ENCODE measurements at places on chromosomes 3 and 15.

GRCh38 chr3:123129092-123129491 lies 62.3 kb downstream of the PDIA5 start:
- DNase-seq = no peak

- no peak for DNase-seq
These were observed 36.3 kb downstream of the UBE2E2 start for GRCh38 chr3:23239211-23240068.

DNA sequence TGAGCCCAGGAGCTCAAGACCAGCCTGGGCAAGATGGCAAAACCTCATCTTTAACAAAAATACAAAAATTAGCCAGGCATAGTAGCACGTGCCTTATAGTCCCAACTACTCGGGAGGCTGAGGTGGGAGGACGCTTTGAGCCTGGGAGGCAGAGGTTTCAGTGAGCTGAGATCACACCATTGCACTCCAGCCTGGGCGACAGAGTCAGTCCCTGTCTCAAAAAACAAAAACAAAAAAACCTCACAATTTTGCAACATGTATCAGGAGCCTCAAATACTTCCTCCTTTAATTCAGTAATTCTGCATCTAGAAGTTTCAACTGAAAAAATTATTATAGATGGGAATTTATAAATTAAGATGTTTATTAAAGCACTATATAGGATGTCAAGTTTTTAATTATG lies 1.1 kb downstream of the MRPL47 start:
- DNase-seq = no peak

DNA sequence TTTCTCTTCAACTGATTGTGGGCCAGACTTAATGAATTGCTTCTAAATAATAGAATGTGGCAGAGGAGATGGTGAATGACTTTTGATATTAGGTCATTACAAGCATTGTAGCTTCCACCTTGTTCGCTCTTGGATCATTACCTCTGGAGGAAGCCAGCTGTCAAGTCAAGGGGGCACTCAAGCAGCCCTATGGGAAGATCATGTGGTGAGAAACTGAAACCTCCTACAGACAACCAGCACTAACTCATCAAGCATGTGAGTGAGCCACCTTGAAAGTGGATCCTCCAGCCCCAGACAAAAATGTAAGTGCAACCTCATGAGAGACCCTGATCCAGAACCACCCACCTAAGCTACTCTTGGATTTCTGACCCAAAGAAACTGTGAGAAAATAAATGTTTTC lies 109.8 kb upstream of the TBC1D5 start:
- DNase-seq = no peak

DNA sequence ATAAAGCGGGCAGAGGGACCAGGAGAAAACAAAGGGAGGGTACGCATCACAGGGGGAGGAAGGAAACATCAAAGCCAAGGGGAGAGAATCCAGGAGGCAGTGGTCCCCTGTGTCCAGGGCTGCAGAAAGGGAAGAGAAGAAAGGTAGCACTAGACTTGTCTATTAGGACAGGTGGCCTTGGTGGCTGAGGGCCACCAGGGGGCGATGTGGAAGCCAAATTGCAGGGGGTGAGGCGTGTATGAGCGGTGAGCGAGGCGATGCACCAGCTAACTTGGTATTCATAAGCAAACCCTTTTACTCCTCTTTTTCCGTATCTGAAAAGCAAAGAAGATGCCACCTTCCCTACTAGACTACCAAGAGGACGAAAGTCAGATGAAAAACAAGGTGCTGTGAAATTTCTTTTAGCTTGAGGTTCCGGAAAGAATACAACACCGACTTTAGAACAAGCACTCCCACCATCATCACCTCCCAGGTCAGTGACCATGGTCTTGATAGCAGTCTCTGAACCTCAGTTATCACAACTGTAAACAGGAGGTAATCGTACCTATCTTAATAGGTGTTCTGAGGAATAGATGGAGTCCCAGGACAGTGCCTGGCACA lies 654.4 kb upstream of the ADAMTS9 start:
- DNase-seq = no peak

- no peak for DNase-seq
These were observed 3.5 kb downstream of the EIF4A2 start for GRCh38 chr3:186786922-186787321.

GRCh38 chr3:46378426-46378942 lies 7.7 kb downstream of the CCR5 start:
- DNase-seq = no peak

- DNase-seq = no peak
These were observed 807.4 kb upstream of the GBE1 start for GRCh38 chr3:82568776-82569338.

- DNase-seq = no peak
These were observed 12.1 kb downstream of the ZIC4 start for GRCh38 chr3:147393943-147394883.

DNA sequence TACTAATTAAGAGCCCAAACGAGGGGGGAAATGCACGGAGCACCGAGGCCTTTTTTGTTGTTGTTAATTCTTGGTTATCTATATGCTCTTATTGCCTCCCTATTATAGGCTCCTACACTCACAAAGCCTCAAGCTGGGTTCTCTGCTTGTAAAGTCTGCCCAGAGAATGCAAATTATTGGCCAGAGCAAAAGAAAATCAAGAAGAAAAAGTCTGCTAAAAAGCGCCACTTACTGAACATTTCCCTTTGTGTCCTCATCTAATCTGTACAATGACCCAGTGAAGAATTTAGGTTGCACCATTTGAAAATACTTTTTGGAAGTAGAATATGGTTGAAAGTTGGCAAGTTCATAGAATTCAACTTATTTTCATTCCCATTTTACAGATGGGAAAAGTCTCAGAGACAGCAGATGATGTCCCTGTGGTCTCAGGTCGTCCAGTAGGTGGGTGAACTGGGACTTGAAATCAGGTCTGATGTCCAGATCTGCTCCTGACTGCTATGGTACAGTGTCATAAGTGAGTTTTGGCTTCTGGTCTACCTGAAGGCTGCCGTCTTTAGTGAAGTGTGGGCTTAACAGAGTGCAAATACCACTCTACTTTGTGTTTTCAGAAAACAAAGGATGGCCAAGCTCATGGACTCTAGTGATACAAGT lies 1.1 kb upstream of the TNFAIP8L3 start:
- DNase-seq = no peak

GRCh38 chr3:17192995-17193394 lies 308.2 kb downstream of the PLCL2 start:
- DNase-seq = no peak

DNA sequence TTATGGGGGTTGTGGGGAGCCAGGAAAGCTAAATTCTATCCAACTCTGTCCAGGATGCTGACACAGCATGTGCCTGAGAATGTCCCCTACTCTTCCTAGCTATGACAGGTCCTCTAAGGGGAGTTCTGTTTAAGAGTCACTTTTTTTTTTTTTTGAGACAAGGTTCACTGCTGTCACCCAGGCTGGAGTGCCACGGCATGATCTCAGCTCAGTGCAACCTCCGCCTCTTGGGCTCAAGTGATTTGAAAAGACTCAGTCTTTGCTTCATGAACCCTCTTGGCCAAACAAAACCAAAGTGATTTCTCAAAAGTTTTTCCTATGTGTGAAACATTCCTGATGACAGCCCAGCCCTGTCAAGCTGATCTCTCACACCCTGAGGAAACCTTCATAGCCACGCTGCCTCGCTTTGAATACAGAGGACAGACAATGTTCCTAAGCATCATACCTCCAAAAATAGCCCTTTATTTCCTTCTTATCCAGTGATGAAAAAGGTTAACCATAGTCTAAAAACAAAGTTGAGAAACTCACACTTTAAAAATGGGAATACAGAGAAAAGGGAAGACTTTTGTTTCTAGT lies 105.5 kb upstream of the PROK2 start:
- no peak for DNase-seq

DNA sequence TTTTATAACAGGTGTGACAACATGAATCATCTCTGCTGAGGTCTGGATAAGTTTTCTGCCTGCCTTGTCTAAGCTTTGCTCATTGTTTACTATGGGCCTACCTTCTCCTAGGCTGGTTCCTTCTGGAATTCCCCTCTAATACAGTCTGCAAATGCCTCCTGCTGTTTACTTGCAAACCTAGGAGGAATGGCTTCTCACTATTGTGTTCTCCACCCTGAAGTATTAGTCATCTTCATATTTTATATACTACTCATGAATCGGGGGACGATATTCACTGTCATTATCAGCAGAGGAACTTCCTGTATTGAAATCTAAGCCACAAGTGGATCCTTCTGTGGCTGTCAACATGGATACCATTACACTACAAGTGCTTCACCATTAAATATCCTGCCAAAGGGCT lies 154.8 kb downstream of the PLCL2 start:
- no peak for DNase-seq

DNA sequence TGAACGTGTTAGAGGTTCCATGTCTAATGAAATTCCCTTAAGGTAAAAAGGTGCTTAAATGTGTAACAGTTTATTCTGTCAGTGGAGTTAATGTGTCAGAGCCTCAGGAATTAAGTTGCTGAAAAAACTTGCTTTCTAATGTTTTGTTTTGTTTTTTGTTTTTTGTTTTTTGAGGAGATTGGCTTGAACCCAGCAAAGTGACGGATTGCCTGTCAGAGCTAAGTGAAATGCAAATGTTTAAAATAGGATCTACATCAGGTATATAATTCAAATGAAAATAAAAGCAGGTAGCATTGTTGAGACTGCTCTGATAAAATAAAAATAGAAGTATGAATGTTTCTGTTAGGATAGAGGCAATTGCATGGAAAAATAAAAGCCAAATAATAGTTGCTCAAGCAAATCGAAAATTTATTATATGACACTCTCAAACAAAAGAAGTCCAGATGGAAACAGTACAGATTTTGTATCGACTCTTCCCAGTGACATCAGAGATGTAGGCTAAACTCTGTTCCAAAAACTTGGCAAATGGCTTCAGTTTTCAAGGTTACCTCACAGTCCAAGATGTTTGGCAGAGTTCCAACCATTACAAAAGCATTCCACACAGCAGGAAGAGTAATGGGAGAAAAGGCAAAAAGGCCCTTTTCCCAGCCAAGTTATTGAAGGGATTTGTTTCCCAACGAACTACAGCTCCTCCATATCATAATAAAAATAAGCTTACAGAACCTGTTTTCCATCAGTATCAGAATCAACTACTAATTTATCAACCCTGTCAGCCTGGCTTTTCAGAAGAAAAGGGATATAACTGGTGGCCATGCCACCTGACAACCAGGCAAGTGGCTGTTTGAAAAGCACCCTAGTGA lies 291.0 kb downstream of the TBL1XR1 start:
- peak; percentile 42 for DNase-seq

- no peak for DNase-seq
These were observed 171.8 kb downstream of the EPHA6 start for GRCh38 chr3:96986241-96986640.

DNA sequence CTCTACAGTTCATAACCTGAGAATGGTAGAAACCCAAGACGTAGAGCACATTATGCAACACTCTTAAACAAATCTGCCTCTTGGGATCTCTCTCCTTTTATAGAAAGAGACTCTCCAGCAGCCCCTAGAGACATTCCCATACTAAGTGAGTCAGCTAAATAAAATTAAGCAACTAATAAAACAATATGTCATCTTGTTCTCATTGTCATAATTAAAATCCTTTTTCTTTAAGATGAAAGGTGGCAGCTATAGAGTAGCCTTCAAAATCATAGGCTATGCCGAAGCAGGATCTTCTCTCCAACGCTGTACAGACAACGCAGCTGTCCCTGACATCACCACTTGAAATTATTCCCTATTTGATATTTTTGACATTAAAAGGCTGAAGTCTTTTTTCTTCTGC lies 790.0 kb downstream of the FHIT start:
- DNase-seq = no peak

GRCh38 chr3:177742273-177742672 lies 545.0 kb upstream of the TBL1XR1 start:
- DNase-seq = no peak

GRCh38 chr3:69410301-69410700 lies 24.4 kb upstream of the FRMD4B start:
- DNase-seq = no peak

- no peak for DNase-seq
These were observed 99.8 kb downstream of the KCNH8 start for GRCh38 chr3:19248143-19248542.

DNA sequence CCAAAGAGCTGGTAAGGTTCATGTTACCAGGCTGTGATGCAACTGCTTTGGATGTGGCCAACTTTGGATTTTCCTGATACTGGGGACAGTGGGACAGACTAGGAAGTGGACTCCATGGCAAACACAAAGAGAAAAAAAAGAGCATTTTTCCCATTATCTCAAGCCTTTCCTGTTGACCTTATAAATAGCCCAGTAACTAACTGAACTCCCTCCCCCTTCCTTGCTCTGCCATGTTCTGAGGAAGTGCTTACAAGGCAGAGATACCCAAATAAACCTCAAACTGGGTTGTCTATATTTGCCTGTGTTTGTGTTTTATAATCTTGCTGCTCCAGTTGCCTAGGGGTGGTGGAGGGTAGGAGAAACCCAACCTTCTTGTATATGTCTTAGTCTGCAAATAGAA lies 27.3 kb upstream of the SLC9A9 start:
- DNase-seq = no peak

- no peak for DNase-seq
These were observed 11.7 kb downstream of the TPM1 start for GRCh38 chr15:63054281-63054683.

All from NCI-H1694 (cell line).